ENCODE measurements at places on chromosomes 16 and 17.

GRCh38 chr16:27723711-27724481 lies 174.0 kb downstream of the KATNIP start:
- DNase-seq = no peak

DNA sequence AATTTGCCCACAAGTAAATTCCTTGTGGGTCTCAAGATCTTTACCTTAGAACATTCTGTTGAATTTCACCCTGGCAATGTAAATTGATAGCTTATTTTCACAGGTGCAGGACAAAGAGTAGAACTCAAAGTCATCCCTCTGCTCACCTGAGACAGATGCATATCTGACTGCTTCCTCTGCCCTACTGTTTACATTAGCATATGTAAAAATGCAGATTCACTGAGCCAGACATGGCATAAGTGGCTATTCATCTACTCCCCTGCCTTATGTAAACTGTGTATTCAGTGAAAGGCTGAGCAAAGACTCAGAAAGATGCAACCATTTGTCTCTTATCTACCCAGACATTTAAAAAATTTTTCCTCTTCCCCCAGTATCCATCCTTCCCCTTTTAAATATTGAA lies 22.3 kb upstream of the MILR1 start:
- DNase-seq = no peak

GRCh38 chr16:17277981-17278381 lies 192.8 kb downstream of the XYLT1 start:
- no peak for DNase-seq

DNA sequence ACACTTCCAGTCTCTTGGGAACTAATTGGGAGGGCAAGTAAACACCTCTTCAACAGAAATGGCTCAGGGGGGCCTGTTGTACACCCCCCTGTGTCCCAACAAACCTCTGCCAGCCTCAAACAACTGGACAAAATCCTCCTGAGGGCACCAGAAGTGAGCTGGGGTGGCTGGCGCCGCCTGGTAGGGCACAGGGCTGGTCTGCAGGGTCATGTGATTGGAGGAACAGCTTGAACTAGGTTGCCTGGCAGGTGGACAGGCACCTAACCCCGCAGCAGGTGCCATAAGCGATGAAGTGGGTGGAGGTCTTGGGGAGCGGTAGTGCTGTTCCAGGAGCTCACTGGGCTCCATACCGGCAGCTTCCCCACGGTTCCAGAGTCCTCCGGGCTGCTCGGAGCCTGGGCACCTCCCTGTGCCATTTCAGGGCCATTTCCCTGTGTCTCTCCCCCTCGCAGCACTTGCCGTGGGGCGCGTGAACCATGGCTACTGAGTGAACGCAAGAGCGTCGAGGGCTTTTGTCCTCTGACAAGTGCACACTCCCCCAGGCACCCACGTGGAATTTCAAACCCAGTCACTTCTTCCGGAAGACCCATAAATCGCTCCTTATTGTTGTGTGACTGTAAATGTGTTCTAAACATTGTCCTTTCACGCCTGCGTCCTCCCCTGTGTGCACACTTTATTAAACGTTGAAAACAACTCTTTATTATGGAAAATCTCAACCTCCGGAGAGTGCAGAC lies 101.5 kb downstream of the SEC14L1 start:
- no peak for DNase-seq

DNA sequence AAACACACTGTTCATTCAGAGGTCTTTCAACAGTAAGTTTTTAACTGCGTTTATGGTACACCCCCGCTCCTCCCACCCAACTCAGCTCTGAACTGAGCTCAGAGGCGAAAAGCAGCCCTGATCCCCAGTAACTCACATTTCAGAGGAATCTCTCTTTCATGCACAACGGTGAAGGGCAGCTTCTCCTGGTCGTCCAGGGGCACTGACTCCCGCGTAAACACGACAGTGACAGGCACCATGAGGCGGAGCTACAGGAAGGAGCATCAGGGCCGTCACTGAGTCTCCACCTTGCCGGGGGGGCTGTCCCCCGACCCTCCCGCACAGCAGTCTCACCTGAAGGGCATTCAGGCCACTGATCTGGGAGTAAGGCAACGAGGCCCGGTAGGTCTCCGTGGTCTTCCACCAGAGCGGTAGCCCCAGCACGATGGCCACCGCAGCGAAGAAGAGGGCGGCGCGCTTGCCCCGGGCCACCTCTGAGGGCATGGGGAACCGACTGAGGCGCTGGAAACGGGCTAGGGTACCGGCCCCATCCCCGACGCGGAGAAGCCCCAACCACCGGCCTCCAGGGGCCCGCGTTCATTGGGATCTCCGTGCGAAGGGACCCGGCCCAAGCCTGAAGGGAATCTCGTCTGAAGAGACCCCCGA lies 486 bp downstream of the PIGS start:
- DNase-seq = no peak

Data from ascending aorta (tissue), 2 donors.